ENCODE measurements at places on chromosomes 6 and 20.

DNA sequence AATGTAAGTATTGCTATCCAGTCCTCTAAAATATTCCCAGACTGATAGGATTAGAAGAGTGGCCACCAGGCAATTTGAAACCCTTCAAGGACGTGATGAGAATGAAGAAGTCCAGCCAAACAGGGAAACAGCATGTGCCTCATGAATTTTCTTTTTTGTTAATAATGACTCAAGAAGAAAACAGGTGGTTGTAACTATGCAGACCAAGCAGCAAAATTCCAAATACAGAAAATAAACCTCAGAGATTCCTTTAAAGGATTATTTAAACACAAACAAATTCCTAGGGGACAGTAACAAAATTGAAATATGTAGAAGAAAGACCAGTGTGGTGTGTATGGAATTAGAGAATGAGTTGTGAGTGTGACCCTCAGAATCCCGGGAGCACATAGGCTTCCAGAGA lies 239.2 kb downstream of the KCNQ5 start:
- no peak overlapping the region for H3K4me3 ChIP-seq
- DNase-seq, result no peak
- no peak overlapping the region for H3K27ac ChIP-seq
- H3K27me3 ChIP-seq, result no peaks in the 10 kb centered on the region
- no peaks in the 10 kb centered on the region for H3K36me3 ChIP-seq
- no peaks in the 10 kb centered on the region for H3K4me1 ChIP-seq

DNA sequence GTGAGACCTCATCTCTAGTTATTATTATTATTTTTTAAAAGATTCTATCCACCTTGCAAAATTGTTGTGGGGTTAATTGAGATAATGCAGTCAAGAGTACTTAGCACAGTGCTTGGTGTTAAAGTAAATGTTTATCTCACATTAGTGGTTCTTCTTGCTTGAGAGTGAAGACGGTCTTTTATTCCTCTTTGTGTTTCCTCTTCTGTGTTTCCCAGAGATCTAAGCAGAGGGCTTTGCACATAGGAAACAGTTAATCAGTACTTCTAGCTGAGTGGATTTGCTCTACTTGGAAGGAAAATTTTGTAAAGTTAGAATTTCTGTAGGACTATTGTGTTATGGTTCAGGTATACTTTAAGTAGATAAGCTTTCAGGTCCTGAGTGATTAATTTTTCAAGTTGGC lies 3.5 kb downstream of the ARMC2 start:
- H3K36me3 ChIP-seq, result peaks cover 20% of the 10 kb centered on the region
- H3K4me1 ChIP-seq, result peaks cover 19% of the 10 kb centered on the region
- DNase-seq, result no peak
- no peak overlapping the region for H3K4me3 ChIP-seq

DNA sequence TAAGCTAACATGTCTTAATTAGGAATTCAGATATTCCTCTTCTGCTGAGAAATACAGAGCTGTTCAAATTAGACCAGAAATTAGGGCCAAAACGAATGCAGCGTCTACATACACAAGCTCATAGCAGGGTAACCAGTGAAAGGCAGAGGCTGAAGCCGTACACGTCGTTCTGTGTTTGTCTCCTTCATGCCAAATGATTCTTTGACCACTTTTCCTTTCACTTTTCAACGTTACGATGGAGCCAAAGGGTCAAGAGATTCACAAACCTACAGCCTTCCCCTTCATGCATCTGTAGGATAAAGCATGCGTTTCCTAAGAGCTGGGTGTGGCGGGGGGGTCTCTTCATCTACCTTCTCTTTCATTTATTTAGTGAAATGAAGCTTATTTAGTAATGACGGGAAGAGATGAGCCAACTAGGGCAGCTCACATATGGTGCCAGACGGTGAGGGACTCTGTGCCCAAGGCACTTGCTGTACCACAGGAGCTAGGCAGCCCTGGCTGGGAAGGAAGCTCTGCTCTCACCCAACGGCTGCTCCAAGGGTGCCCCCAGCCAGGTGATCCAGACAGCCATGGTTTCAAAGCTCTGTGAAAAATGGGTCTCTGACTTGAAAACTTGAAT lies 178.0 kb downstream of the ATXN1 start:
- H3K27ac ChIP-seq, result no peak overlapping the region
- no peaks in the 10 kb centered on the region for H3K4me1 ChIP-seq
- no peak overlapping the region for H3K4me3 ChIP-seq
- no peak for DNase-seq

GRCh38 chr20:1477896-1478490 lies 11.3 kb upstream of the NSFL1C start:
- H3K4me1 ChIP-seq, result no peaks in the 10 kb centered on the region
- H3K36me3 ChIP-seq, result no peaks in the 10 kb centered on the region

- 0 out of 2 replicates have a peak, but pooled peaks cover 4% of the 10 kb centered on the region for H3K4me1 ChIP-seq
- no peak overlapping the region for H3K4me3 ChIP-seq
- no peaks in the 10 kb centered on the region for H3K36me3 ChIP-seq
- no peaks in the 10 kb centered on the region for H3K27me3 ChIP-seq
- no peak overlapping the region for H3K27ac ChIP-seq
- no peak for DNase-seq
Observed at GRCh38 chr6:15329197-15329671, 83.4 kb downstream of the JARID2 start.

DNA sequence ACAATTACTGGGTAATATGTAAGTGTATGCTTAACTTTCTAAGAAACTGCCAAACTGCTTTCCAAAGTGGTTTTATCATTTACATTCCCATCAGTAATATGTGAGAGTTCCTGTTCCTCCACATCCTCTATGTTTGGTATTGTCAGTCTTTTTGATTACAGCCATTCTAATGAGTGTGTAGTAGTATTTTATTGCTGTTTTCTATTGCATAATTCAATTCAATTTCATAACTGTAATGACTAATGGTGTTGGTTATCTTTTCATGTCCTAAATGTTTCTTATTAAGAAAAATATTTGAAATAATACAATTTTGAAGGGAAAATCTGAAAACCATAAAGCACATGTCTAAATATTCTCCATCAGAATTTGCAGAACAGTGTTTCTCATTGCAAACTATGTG lies 119.3 kb downstream of the MAP3K7 start:
- peaks cover 56% of the 10 kb centered on the region for H3K4me1 ChIP-seq
- H3K27ac ChIP-seq, result no peak overlapping the region
- no peak for DNase-seq

GRCh38 chr20:36228770-36229169 lies 7.5 kb upstream of the AAR2 start:
- no peaks in the 10 kb centered on the region for H3K36me3 ChIP-seq
- H3K4me3 ChIP-seq, result no peak overlapping the region
- no peak for DNase-seq
- no peaks in the 10 kb centered on the region for H3K4me1 ChIP-seq

DNA sequence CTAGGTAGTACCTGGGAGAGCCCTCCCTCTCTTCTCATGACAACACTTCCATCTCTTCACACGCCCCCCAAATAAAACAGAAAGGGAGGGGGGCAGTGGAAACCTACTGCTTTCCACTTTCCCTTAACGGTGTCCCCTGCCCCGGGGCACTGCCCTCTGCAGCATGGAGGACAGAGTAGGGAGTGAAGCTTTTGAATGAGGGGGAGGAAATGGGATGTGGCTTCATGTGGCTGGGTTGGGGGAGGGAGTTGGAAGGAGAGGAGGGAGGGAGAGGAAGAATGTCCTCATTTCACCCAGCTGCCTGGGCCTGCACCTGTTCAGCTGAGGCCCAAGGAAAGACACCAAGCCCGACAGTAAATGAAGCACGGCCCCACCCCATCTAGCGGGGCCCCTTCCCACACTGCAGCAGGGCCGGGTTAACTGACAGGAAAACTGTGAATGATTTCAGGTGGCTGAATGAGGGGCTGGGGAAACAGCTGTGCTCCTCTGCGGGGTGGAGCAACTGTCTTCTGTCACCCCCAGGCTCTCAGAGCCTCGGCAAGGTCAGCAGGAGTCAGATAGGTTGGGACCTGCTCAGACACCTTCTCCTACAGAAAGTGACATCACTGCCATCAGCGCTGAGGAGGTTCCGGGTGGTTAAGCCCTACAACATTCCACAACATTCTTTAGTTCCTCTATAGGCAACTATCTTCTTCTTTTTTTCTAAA lies 40.0 kb upstream of the TAF8 start:
- peak; percentile 99 for DNase-seq
- peaks cover 98% of the 10 kb centered on the region for H3K4me1 ChIP-seq
- peak overlapping the region; percentile 96 for H3K27ac ChIP-seq
- H3K4me3 ChIP-seq, result peak overlapping the region; percentile 35

GRCh38 chr6:38169221-38169976 lies 349.9 kb downstream of the ZFAND3 start:
- no peak overlapping the region for H3K27ac ChIP-seq
- H3K27me3 ChIP-seq, result no peaks in the 10 kb centered on the region
- H3K4me1 ChIP-seq, result no peaks in the 10 kb centered on the region
- DNase-seq, result no peak
- H3K4me3 ChIP-seq, result no peak overlapping the region

- DNase-seq, result peak; percentile 44
- H3K36me3 ChIP-seq, result peaks cover 55% of the 10 kb centered on the region
- peak overlapping the region; percentile 97 for H3K27ac ChIP-seq
Observed at GRCh38 chr6:36594816-36595643, 868 bp downstream of the SRSF3 start.

GRCh38 chr6:130239755-130240154 lies 17.0 kb upstream of the SAMD3 start:
- H3K4me1 ChIP-seq, result no peaks in the 10 kb centered on the region
- DNase-seq, result no peak
- H3K4me3 ChIP-seq, result no peak overlapping the region
- H3K27ac ChIP-seq, result no peak overlapping the region

- H3K36me3 ChIP-seq, result no peaks in the 10 kb centered on the region
- no peak overlapping the region for H3K4me3 ChIP-seq
- no peak for DNase-seq
- no peaks in the 10 kb centered on the region for H3K27me3 ChIP-seq
- H3K4me1 ChIP-seq, result no peaks in the 10 kb centered on the region
Observed at GRCh38 chr6:70821751-70822150, 135.1 kb downstream of the B3GAT2 start.

DNA sequence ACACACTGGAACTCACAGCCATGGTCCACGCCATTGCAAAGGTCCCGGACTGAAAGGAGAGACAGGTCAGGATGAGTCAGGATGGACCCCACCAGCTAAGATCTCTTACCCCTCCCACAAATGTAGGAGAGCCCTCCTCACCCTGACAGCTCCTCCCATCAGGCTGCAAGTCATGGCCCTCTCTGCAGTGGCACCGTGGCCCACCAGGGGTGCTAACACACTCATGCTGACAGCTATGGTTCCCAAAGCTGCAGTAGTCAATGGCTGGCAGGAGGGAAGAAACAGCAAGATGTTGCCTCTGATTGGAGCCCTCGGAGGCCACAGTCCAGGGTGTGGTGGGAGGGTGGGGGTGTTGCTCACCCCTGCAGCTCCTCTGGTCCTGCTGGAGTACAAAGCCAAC lies 5.7 kb upstream of the RBPJL start:
- no peaks in the 10 kb centered on the region for H3K4me1 ChIP-seq
- no peak overlapping the region for H3K4me3 ChIP-seq
- H3K36me3 ChIP-seq, result no peaks in the 10 kb centered on the region
- peak; percentile 62 for DNase-seq
- H3K27ac ChIP-seq, result no peak overlapping the region

DNA sequence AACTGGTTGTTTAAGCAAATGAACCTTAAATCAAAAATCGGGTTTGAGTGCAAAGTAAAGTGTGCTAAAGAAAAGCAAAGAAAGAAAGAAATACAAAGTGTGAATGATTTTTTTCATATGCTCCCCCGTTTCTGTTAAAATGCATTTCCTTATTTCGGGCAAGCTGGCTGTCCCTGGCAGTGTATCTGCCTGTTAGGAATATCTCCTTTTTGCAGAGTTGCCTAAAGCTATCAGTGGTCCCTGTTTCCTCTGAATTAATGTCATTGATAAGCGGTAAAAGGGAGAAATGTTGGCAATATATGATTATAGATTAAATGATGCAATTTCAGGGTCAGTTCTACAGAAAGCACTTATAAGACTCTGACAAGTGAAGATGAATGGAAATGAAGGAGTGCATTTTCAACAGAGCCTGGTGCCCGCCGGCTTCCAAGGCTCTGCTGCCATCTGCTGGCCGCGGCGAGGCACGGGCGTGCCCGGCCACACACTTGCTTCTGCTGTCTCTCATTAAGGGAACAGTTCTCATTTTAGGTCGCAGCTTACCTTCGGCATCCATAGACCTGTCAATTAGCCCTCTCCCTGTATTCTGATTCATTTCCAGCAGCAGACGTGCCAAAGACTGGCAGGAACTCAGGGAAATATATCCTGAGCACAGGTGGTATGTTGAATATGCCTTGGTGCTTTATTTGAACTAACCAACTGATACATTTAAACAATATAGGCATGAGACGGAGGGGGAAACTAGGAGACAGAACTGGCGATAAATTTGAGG lies 381.9 kb downstream of the C6orf118 start:
- no peak overlapping the region for H3K4me3 ChIP-seq
- no peaks in the 10 kb centered on the region for H3K27me3 ChIP-seq
- DNase-seq, result peak; percentile 66
- no peak overlapping the region for H3K27ac ChIP-seq

DNA sequence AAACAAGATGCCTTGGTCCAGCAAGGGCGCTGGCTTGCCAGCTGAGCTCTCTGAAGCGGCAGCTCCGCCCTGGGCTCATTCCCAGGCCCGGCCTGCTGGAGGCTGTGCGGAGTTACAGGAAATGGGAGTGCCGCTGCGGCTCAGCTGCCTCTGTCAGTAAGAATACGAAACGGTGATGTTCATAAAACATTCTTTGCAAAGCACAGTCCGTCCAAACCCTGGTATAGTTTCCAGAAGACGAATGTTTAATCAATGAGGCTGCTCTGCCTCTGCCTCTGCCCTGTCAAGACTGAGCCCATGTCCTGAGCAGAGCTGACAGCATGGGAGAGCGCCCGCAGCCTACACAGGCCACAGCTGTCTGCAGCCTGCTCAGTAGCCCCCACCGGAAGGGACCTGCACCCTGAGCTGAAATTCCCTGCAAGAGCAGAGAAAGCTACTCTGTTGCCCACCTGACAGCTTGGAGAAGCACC lies 153.3 kb upstream of the SNX9 start:
- peak; percentile 34 for DNase-seq
- H3K27me3 ChIP-seq, result peaks cover 30% of the 10 kb centered on the region
- H3K27ac ChIP-seq, result no peak overlapping the region

DNA sequence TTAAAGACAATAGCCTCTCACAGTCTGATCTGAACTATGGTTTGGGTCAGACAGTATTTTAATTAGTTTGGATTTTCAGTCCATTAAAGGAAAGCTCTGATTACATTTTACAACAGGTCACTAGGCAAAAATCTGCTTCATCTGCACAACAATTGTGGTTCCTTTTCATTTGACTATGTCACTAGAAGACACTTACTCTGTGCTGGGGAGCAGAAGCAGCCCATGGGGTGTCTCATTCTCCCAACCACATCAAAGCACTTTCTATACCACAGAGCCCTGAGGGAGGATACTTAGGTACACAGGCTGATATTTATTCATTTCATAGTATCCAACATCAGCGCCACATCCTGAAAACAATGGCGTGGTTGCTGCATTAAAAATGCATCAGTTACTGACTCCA lies 36.6 kb upstream of the HDAC2 start:
- no peaks in the 10 kb centered on the region for H3K36me3 ChIP-seq
- DNase-seq, result peak; percentile 66
- H3K27ac ChIP-seq, result no peak overlapping the region
- no peak overlapping the region for H3K4me3 ChIP-seq

All from DND-41 (cell line).